CD4-positive, alpha-beta memory T cell (primary cell): ENCODE measurements at places on chromosomes 7 and 10.
A peak's percentile ranks its signal among the peaks of the same experiment; 100 is the strongest.

- no peak for DNase-seq
Observed at GRCh38 chr7:86814661-86815379, 171.1 kb downstream of the GRM3 start.

- no peak for DNase-seq
Observed at GRCh38 chr10:113557903-113558321, 5.1 kb downstream of the HABP2 start.

- DNase-seq, result no peak
Observed at GRCh38 chr10:87733081-87733480, 73.4 kb downstream of the PAPSS2 start.

GRCh38 chr10:47165711-47166404 is 134.1 kb upstream of the GDF10 start:
- DNase-seq, result peak; percentile 51

- DNase-seq, result no peak
Observed at GRCh38 chr10:13658871-13659685, 72.3 kb downstream of the PRPF18 start.

- DNase-seq, result no peak
Observed at GRCh38 chr7:137127806-137128205, 215.7 kb downstream of the PTN start.
